ENCODE measurements at places on chromosomes 11 and 22.

GRCh38 chr11:68381716-68382115, 69.3 kb downstream of the LRP5 start:
- DNase-seq: no peak

DNA sequence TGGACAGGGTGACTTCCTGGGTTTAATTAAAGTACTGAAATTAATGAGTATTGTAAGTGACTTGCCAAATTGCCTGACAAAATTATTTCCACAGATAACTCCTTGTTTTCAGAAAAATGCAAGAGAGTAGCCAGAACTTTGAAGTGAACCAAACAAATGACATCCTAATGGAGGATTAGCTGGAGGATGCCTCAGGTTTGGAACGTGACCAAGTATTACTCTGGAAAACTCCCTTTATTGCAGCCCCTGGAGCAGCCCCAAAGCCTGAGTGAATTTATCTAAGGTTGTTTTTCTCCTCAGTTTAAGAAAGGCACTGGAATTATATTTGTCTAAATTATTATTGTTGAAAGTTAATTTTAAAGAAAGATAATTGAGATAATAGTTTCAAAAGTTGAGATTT, 343.6 kb upstream of the MTNR1B start:
- no peak for DNase-seq

GRCh38 chr11:31419138-31419537, 49.5 kb downstream of the DNAJC24 start:
- no peak for DNase-seq

- DNase-seq: no peak
These were observed 131.1 kb downstream of the RASSF10 start for GRCh38 chr11:13140028-13140870.

DNA sequence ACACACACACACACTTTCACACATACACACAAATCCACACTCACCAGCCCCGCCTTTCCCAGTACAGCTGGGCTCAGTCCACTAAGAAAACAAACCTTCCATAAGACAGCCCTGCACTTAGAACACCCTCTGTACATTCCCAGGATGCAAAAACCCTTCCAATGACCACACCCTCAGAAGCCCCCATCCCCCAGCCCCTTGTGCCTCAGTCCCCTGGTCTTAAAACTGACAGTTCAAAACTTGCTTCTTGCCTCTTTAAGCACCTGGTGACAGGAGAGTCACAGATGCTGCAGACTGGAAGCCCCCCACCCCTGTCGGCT, 23.0 kb downstream of the APLNR start:
- no peak for DNase-seq

- no peak for DNase-seq
These were observed 3.7 kb downstream of the MAFF start for GRCh38 chr22:38205261-38206128.

All from SK-N-MC (cell line).